ENCODE measurements at places on chromosomes 3 and 15.

DNA sequence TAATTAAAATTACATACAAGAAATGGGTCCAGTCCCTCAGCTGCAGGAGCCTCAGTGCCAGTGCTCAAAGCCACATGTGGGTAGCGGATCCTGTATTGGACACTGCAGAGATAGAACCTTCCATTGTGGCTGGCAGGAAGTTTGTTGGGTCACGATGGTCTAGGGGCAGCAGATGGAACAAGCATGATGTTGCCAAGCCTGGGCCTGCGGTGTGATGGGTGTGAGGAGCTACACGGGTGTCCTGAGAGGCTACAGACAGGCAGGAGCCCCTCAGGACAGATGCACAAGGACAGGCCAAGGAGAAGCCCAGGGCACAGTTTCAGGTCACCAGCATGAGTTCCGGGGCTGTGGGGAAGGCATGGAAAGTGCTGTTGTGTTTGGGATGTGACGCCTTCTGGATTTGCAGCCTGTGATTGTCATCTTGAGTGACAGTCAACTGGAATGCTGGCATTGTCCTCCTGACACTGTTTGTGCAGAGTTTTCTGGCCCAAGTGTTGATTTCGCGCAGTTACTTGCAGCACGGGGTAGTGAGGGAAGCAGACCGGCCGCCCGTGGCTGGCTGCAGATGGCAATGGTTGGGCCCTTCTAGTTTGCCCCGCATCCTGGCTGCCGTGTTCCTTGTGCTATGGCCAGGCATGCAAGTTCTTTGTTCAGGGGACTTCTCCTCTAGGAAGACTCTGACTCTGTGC is 177.1 kb downstream of the NSMCE3 start:
- DNase-seq: no peak

GRCh38 chr3:182246870-182247269 is 535.1 kb downstream of the SOX2 start:
- DNase-seq: no peak

- no peak for DNase-seq
These were observed 57.5 kb upstream of the ZBED2 start for GRCh38 chr3:111652492-111653180.

DNA sequence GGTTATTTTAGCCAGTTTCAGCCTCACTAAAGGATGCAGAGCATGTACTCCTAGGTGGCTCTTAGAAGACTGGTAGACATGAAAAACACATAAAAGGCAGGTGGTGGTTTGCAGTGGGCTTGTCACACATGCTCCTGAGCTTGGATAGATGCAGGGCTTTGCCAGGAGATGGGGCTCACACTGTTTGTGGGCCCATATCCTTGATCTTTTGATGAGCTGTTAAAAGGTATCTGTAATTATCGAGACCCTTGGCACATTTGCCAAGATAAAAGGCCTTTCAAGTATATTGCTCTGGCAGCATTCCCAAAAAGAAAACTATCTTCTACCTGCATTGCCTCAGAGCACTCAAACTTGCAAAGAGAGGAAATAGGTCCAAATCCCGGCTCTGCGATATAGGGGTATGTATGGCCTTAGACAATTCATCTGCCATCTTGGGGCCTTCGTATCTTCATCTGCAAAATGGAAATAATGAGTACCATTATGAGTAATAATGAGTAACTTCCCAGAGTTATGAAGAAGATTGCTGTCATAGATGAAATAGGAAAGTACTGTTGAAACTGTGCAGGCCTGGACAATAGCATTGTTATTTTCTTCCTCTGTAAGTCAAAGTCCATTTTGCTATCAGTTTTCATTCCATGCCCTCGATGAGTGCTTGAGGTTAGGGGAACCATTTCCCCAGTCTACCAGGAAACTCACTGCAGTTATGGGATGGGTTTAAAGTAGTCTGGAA is 172.7 kb downstream of the SYNPR start:
- no peak for DNase-seq

DNA sequence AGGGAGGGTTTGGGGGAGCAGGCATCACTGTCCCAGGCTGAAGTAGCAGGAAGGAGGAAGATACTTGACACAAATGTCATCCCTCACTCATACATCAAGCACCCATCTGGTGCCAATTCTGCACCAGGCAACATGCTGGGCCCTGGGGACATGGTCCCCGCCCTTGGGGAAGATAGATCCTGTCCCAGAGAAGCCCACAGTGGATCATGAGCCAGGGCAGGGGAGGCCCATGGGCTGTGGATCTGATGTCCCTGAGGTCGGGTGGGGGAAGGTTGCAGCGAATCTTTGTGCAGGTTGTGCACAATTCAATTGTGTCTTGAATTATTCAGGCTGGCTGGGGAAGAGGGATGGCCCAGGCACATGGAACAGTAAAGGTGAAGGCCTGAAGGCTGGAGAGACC is 6.4 kb upstream of the CCDC33 start:
- no peak for DNase-seq

GRCh38 chr15:71171195-71171594 is 55.9 kb downstream of the THSD4 start:
- DNase-seq: no peak

DNA sequence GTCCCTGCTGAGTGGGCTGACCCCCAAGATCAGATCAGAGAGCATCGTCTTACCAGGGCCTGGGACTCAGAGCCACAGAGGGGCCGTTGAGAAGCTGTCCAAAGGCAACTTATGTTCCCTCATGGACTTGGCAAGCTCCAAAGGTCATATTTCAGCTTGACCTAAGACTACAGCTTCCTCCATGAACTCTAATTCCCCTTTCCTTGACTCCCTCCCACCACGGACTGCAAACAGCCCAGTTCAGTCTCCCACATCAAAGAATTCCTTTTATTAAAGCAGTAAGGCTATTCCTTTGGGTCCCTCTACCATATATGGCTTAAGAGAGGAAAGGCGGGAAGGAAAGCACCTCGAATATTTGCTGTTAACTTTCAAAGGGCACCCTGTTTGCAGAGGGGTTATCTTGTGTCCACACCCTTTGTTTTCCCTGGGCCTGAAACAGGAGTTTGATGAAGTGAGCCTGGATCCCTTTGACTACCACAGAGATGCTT is 146.1 kb upstream of the THBS1 start:
- DNase-seq: no peak

- DNase-seq: no peak
These were observed 9.0 kb upstream of the THRB start for GRCh38 chr3:24503616-24504113.

GRCh38 chr15:63196842-63197241 is 7.4 kb downstream of the RAB8B start:
- no peak for DNase-seq

All from ecto neural progenitor cell (in vitro differentiated cells).